ENCODE measurements at places on chromosomes 11 and 22. TPM values are rescaled to one million over a fixed set of nuclear protein-coding genes. Genes with fewer than 3 reads are reported as not detected.

Gene ADM2
- 35.4 TPM for total RNA-seq

Gene ZNF214
- 3.1 TPM for total RNA-seq

Gene KRTAP5-1
- not detected for total RNA-seq

GRCh38 chr11:17744151-17744940, 9.8 kb downstream of the KCNC1 start:
- H3K4me1 ChIP-seq, result peaks cover 6% of the 10 kb centered on the region
- H3K27ac ChIP-seq, result no peak overlapping the region
- no peak overlapping the region for H3K4me3 ChIP-seq
- no peaks in the 10 kb centered on the region for H3K36me3 ChIP-seq
- H3K27me3 ChIP-seq, result no peaks in the 10 kb centered on the region
- DNase-seq, result peak; percentile 20

GRCh38 chr11:70668204-70669202, 270.2 kb downstream of the CTTN start:
- no peak for DNase-seq
- no peak overlapping the region for H3K4me3 ChIP-seq
- no peaks in the 10 kb centered on the region for H3K27me3 ChIP-seq

Gene RAB1B
- 87.0 TPM for total RNA-seq

- H3K4me1 ChIP-seq, result no peaks in the 10 kb centered on the region
- no peak overlapping the region for H3K4me3 ChIP-seq
- no peak overlapping the region for H3K27ac ChIP-seq
- H3K36me3 ChIP-seq, result no peaks in the 10 kb centered on the region
- DNase-seq, result no peak
These were observed 29.3 kb downstream of the RPUSD4 start for GRCh38 chr11:126181939-126182730.

GRCh38 chr11:28472904-28473303, 364.7 kb downstream of the METTL15 start:
- H3K27me3 ChIP-seq, result no peaks in the 10 kb centered on the region
- H3K36me3 ChIP-seq, result no peaks in the 10 kb centered on the region
- no peaks in the 10 kb centered on the region for H3K4me1 ChIP-seq
- H3K27ac ChIP-seq, result no peak overlapping the region
- no peak for DNase-seq

DNA sequence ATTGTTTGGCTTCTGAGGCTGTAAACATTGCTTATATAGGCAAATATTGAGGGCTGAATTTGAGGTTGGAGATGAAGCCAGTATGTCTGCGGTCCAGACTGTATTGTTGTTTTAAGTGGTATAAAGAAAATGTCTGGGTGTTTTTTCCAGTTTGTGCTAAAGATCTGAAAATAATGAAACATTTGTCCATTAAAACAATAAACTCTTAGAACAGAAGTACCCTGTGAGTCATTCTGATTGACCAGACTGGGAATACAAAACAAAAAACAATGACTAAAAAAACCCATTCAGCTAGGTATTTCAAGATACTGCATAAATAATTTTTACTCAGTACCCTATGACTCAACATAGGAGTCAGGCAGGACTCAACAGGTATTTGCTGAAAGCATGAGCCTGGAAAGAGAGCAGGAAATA, 20.4 kb downstream of the ALKBH8 start:
- H3K4me1 ChIP-seq, result peaks cover 16% of the 10 kb centered on the region
- H3K36me3 ChIP-seq, result peaks cover 24% of the 10 kb centered on the region
- DNase-seq, result peak; percentile 74
- no peaks in the 10 kb centered on the region for H3K27me3 ChIP-seq
- peak overlapping the region; percentile 57 for H3K27ac ChIP-seq

Gene SNX19
- 60.5 TPM for total RNA-seq

Gene TCN1
- not detected for total RNA-seq

GRCh38 chr11:58575377-58576020, at the start of gene LPXN:
TSS of gene LPXN (minus strand) at chr11:58575856. CDS start at chr11:58575772, 84 bp downstream.
- peak within 1 kb of the TSS; percentile 100 for H3K4me3 ChIP-seq
- peaks cover 27% of the 10 kb centered on the region for H3K4me1 ChIP-seq
- peak within 1 kb of the TSS; percentile 100 for H3K27ac ChIP-seq
- peak; percentile 24 for DNase-seq
- H3K36me3 ChIP-seq, result peaks cover 6% of the 10 kb centered on the region
- no peaks in the 10 kb centered on the region for H3K27me3 ChIP-seq

DNA sequence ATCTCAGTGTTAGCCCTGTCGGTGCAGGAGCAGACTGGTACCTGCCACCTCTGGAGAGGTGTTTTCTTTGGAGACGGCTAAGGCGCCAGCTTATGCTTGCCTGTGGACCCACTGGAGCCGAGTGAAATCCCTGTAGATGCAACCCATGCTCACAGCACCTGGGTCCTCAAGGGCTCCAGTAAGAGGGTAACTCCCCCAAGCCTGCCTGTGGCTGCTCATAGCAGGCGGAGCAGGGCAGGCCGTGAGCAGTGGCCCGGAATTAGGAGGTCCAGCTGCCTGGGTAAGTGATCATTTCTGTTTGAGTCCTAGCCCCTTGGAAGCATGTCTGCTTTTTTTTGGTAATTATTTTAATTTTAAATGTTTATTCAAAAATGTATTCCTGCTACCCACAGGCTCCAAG, 43.8 kb downstream of the NAT10 start:
- DNase-seq, result no peak
- H3K27me3 ChIP-seq, result no peaks in the 10 kb centered on the region
- no peak overlapping the region for H3K4me3 ChIP-seq
- H3K27ac ChIP-seq, result no peak overlapping the region
- peaks cover 44% of the 10 kb centered on the region for H3K36me3 ChIP-seq

- H3K36me3 ChIP-seq, result no peaks in the 10 kb centered on the region
- no peak for DNase-seq
These were observed 96.2 kb upstream of the TEAD1 start for GRCh38 chr11:12577725-12578644.

GRCh38 chr11:30433831-30434230, 110.9 kb downstream of the ARL14EP start:
- H3K27ac ChIP-seq, result no peak overlapping the region
- H3K27me3 ChIP-seq, result peaks cover 95% of the 10 kb centered on the region
- H3K4me3 ChIP-seq, result no peak overlapping the region
- no peaks in the 10 kb centered on the region for H3K36me3 ChIP-seq
- no peaks in the 10 kb centered on the region for H3K4me1 ChIP-seq

GRCh38 chr11:115430345-115430744, 73.9 kb downstream of the CADM1 start:
- H3K36me3 ChIP-seq, result no peaks in the 10 kb centered on the region
- no peak for DNase-seq
- H3K4me3 ChIP-seq, result no peak overlapping the region
- no peaks in the 10 kb centered on the region for H3K4me1 ChIP-seq

GRCh38 chr22:23190526-23190925, 10.2 kb downstream of the BCR start:
- no peak overlapping the region for H3K27ac ChIP-seq
- peaks cover 18% of the 10 kb centered on the region for H3K4me1 ChIP-seq
- no peak for DNase-seq
- peaks cover 29% of the 10 kb centered on the region for H3K36me3 ChIP-seq
- H3K4me3 ChIP-seq, result no peak overlapping the region

GRCh38 chr22:48937032-48937639, 890.5 kb downstream of the BRD1 start:
- no peaks in the 10 kb centered on the region for H3K27me3 ChIP-seq
- H3K4me3 ChIP-seq, result no peak overlapping the region
- no peak for DNase-seq
- H3K27ac ChIP-seq, result no peak overlapping the region
- H3K4me1 ChIP-seq, result no peaks in the 10 kb centered on the region

- H3K36me3 ChIP-seq, result no peaks in the 10 kb centered on the region
- DNase-seq, result no peak
- H3K27ac ChIP-seq, result no peak overlapping the region
These were observed 5.9 kb upstream of the BATF2 start for GRCh38 chr11:65002706-65003105.

- no peak for DNase-seq
- no peaks in the 10 kb centered on the region for H3K36me3 ChIP-seq
- no peak overlapping the region for H3K27ac ChIP-seq
- no peaks in the 10 kb centered on the region for H3K4me1 ChIP-seq
- no peak overlapping the region for H3K4me3 ChIP-seq
These were observed 293.8 kb downstream of the CTTN start for GRCh38 chr11:70692131-70692530.

Gene MS4A15
- total RNA-seq, result not detected

GRCh38 chr11:73591743-73592142, 6.2 kb downstream of the FAM168A start:
- H3K4me1 ChIP-seq, result peaks cover 10% of the 10 kb centered on the region
- no peak overlapping the region for H3K4me3 ChIP-seq
- H3K27me3 ChIP-seq, result no peaks in the 10 kb centered on the region
- no peak for DNase-seq
- H3K36me3 ChIP-seq, result peaks cover 4% of the 10 kb centered on the region
- H3K27ac ChIP-seq, result no peak overlapping the region

DNA sequence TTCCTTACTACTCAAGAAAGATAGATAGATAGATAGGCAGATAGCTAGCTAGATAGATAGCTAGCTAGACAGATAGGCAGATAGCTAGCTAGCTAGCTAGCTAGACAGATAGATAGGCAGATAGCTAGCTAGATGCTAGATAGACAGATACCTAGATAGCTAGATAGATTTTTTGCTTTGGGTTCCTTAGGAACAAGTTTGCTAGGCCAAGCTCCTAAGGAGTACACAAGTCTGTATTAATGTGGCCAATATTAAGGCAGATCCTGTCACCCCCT, 61.7 kb upstream of the VPREB1 start:
- H3K27me3 ChIP-seq, result peaks cover 89% of the 10 kb centered on the region
- no peak for DNase-seq
- no peak overlapping the region for H3K27ac ChIP-seq

Gene RIBC2
- 0.26 TPM for total RNA-seq

GRCh38 chr11:45079075-45079444, 67.4 kb upstream of the PRDM11 start:
- DNase-seq, result no peak
- no peaks in the 10 kb centered on the region for H3K27me3 ChIP-seq
- peaks cover 11% of the 10 kb centered on the region for H3K4me1 ChIP-seq
- no peak overlapping the region for H3K4me3 ChIP-seq

Gene VEGFB
- total RNA-seq, result 60.3 TPM

Measured in MCF 10A (cell line).